Natural killer cell (primary cell): ENCODE measurements at places on chromosomes 7 and 10.

DNA sequence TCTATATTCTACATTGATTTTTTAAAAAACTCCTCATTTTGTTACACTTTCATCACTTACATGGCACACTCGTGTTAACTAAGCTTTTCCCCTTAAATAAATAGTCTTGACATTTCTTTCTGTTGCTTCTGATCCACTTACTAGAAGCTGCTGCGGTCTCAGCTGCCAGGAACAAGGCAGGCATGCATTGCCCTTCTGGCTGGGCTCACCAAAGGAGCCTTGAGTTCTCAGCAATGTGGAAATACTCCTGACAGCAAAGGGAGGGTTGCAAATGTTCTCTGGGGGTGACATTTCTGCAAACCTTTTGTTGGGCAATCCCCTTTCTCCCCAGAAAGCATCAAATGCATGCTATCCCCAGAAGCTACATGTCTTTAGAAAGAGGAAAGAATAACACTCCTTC, 350.1 kb downstream of the PRPF18 start:
- no peak for DNase-seq

GRCh38 chr10:11742009-11742778, at the start of gene ECHDC3:
ECHDC3 (plus strand) TSS chr10:11742382; CDS start chr10:11742577, 195 bp downstream.
- peak; percentile 29 for DNase-seq

DNA sequence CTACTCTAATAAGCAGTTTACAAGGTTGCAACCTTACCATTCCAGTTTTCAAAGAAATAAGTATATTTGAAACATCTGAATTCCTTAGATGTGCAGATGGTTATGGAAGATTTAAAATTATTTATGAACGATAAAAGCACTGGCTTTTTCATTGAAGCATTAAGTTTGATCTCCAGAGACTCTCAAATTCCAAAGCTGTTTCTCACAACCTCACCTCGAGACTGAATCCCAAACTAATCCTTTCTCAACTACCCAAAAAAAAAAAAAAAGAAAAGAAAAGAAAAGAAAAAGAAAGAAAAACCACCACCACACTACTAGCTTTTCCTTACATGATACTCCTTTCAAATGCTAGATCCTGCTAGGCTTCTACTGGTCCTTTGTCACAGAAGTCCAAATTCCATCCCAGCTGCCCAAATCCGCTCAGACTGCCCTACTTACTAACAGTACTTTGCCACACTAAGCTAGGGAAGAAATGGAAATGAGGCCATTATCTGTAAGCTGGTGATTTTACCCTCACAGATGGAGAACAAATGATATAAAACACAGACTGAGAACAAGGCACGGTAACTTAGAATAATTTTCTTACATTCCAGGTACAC, 100.6 kb upstream of the CDK1 start:
- no peak for DNase-seq

DNA sequence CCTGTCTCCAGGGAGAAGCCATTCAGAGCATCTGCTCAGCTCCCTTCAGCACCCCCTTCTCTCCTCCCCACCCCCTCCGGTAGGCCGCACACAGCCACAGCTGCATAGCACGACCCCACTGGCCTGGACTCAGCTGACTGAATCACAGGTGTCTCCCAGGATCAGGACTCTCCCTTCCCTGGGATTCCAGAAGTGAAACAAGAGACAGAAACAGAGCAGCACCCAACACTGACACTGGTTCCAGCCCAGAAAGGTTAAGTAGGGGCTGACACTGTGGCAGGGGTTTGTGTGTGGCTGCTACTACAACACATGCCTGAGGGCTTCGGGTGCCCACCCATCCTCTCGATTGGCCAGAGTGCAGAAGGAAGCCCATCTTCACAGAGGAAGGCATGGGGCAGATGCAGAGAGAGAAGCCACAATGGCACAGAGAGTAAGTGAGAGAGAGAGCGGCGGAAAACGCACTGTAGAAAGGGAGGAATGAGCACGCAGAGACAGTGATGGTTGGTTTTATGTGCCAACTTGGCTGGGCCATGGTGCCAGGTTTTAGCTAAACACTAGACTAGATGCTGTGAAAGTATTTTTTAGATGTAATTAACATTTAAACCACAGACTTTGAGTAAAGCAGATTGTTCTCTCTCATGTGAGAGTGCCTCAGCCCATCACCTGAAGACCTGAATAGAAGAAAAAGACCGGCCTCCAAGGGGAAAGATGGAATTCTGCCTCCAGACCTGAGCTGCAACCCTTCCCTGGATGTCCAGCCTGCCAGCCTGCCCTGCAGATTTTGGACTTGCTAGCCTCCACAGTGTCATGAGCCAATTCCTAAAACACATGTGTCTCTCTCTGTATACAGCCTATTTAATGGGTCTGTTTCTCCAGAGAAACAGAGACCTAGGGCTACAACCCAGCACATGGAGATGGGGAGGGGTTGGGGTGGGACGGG, 107.5 kb downstream of the GRB10 start:
- no peak for DNase-seq

DNA sequence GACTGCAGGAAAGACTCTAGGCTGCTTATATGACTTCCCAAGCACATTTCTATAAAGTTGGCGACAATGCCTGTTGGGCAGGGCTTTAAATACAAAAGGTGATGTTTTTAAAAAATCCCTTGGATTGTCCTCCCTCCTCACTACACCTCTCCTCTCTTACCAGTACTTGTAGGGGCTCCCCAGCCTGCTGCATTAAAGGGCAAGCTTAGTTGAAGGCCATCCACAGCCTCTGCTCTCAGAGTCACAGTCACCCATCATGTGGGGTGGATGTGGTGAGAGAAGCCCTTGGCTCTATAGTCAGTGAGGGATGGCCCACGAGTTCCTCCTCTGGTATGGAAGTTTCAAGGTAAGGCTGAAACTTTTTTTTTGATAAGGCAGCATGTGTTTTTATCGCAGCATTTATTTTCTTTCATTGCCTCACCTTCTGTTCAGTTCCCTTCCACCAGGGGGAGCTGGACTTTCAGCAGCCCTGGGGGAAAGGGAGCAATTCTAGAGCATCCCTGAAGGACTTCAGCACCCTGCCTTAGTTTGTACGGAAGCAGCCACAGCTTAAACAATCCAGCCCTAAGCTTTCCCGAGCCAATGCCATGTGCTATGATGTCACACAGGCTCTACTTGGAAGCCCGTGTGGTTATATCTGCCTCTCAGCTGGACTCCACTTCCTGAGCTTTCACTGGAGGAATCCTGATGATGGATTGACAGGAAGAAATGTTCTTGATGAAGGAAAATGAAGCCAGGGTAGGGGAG, 131.9 kb downstream of the CALCR start:
- no peak for DNase-seq

- peak; percentile 46 for DNase-seq
These were observed 32.0 kb downstream of the FIGNL1 start for GRCh38 chr7:50418086-50418515.

DNA sequence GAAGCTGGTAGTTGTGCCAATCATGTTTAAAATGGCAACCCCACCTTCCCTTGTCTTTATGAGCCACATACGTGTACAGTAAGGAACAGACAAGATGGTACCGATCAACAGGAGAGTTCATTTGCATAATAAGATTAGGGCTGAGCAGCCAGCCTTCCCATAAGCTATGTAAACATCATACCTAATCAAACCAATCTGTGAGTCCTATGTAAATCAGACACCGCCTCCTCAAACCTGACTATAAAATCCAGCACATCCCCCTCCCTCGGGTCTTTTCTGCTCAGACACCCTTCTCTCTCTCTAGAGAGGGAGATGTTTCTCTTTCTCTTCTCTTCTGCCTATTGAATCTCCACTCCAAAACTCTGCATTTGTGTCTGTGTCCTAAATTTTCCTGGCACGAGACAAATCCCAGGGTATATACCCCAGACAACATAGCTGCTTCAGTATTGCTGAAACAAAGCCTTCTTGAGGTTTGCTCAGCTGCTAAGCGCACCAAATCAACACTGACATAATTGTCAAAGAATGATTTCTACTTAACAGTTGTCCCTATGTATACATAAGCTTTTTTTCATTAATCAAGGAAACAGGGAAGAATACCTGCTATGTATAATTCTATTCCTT, 279.2 kb downstream of the THSD7A start:
- DNase-seq = no peak

DNA sequence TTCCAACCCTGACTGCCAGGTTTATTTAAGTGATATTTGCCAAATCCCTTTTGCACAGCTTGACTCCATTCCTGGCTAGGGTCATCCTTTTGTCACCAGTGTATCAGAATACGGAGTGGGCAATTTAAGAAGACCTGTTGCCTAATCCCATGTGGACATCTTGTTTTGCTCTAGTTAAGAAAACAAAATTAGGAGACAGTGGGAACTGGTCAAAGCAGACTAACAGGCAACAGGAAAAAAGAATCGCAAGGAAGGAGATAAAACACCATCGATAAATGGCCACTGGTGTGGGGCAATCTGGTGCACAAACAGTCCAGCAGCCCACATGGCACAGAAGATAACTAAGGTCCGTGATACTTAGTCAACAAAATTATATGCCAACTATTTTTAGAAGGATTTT, 21.4 kb downstream of the KDM7A start:
- no peak for DNase-seq

DNA sequence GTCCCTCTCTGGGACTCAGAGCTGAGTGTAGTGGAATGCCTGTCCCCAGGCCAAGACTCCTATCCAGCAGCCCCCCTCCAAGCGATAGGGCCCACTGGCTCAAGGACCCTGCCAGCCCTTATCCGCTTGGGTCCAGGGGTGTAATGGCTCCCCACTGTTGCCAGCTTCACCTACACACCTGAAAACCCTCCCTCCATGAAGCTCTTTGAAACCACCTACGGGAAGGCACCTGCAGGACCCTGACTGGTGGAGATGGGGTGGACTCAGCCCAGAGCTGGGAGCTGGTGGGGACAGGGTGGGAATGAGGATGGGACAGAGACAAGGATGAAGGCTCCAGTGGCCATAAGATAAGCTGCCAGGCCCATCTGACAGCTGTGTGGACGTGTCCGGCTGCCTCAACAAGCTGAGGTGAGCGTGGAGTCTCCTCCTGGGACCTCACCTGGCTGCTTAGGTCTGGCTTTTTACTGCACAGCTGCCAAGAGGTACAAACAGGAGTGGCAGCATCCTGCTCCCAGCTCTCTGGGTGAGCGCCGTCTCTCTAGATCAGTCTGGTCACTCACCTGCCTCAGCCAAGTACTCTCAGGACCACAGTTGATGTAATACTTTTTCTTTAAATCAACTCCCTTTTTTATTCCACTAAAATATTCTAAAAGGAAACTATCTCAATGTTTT, 41.9 kb downstream of the DRGX start:
- DNase-seq = no peak

- no peak for DNase-seq
These were observed 79.2 kb upstream of the PPP1R3C start for GRCh38 chr10:91711885-91712680.
